ENCODE measurements at places on chromosomes 5 and 9.
A peak's percentile ranks its signal among the peaks of the same experiment; 100 is the strongest.

- DNase-seq = no peak
These were observed 7.1 kb upstream of the CD180 start for GRCh38 chr5:67203701-67204074.

DNA sequence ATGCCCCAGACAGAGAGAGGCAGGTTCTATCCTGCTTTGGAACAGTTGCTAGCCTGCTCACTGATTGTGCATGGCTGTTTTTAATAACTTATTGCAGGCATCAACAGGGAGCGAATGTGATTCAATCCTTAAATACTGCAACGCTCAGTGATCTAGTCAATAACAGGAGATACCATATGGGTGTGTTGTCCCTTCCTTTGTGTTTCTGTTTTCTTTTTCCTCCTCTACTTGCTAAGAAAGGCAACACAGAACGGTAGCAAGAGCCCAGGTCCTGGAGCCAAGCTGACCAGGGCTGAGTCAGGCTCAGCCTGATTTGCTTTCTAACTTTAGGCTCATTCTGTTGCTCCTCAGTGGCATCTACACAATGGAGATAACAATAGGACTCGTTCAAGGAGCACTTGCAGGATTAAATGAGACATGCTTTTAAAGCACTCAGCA, 98.6 kb upstream of the EQTN start:
- DNase-seq = no peak

DNA sequence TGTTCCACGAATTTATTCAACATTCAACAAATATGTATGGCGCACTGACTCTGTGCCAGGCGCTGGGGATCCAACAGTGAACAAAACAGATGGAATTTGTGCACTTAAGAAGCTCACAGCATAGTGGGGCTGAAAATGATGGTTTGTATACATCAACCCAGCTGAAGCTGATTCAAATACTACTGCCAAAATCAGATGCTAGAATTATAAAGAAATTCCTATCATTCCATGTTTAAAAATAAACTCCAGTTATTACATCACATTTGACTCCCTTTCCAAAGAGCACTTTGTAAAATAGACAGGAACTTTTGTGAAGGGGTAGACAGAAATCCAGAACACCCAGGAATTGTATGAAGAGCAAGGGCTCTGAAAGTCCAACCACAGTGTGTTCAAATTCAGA, 54.1 kb downstream of the ZNF608 start:
- no peak for DNase-seq

DNA sequence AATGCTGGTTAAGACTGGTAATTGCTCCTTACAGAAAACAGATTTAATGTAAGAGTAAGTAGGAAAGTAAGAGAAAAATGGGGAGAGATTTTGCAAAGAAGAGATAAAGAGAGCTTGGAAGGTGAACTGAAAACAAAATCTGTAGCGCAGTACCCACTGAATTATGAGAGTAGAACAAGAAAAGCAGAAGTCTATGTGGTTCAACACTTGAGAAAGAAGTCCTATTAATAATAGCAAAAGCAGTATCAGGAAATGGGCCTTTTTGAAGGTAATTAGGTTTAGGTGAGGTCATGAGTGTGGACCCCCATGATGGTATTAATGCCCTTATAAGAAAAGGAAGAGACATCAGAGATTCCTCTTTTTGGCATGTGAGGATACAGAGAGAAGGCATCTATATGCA, 460.6 kb downstream of the CETN3 start:
- DNase-seq = no peak

DNA sequence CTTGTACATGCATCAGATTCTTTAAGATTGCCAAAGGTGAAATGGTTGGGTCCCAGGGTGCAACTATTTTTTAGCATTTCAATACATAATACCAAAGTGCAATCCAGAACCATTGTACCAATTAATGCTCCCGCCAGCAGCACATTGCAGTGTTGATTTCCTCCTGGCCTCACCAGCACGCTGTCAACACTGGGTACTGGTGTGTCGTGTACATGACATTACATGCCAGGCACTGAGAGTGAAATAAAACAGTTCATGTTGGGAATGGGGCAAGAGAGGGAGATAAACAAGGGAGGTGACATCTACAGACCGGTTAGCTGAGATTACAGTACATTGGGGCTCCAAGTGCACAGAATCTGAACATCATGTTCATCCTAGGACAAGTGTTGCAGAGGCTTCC, 37.8 kb downstream of the HMGCS1 start:
- no peak for DNase-seq

GRCh38 chr5:180347702-180348101, 5.4 kb downstream of the GFPT2 start:
- DNase-seq = no peak

- DNase-seq = no peak
These were observed 875 bp downstream of the TPM2 start for GRCh38 chr9:35688558-35689541.

- DNase-seq = no peak
These were observed 42.0 kb upstream of the KCNN2 start for GRCh38 chr5:114319821-114320220.

- DNase-seq = peak; percentile 56
These were observed 820 bp upstream of the NFX1 start for GRCh38 chr9:33289496-33289895.

- DNase-seq = no peak
These were observed 179.9 kb downstream of the PPP2R2B start for GRCh38 chr5:146698651-146699050.

DNA sequence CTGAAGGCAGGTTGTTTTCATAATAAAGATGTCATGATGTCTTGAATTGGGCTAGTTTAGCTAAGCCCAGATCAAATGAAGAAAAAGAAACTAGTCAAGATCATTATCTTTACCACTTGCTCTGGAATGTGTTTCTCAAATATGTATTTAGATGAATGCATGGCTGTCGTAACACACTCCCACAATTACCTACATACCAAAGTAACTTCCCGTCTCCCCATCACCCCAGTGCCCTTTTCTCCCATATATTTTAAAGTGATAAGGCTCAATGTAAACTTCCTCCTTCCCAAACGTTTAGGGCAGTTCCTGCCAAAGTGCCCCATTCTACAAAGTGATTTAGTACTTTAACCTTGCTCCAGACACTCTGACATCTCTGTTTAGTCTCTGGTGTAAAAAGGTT, 61.4 kb downstream of the SLC1A3 start:
- no peak for DNase-seq

GRCh38 chr9:90095682-90096081, 490.9 kb downstream of the GADD45G start:
- DNase-seq = peak; percentile 12

GRCh38 chr5:72138943-72139521, 31.8 kb downstream of the MAP1B start:
- peak; percentile 51 for DNase-seq

DNA sequence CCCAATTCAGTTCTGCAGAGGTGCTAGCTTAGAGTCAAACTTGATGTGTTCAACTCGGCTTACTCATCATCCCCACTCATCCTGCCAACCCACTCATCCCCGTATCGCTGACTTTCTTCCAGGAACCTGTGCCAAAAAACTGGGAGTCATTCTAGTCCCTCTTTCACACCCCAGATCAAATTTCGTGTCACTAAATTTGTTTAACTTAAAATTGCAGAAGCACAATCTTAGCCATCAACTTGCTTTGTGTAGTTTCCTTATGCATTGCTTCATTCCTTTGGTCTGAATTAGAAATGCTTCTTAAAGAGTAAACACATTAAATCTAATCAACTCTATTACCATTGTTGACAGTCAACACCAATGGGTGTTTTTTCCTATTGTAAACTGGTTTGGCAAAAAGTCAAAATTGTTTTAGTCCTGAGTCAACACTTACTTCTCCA, 162.4 kb downstream of the TTC39B start:
- no peak for DNase-seq

DNA sequence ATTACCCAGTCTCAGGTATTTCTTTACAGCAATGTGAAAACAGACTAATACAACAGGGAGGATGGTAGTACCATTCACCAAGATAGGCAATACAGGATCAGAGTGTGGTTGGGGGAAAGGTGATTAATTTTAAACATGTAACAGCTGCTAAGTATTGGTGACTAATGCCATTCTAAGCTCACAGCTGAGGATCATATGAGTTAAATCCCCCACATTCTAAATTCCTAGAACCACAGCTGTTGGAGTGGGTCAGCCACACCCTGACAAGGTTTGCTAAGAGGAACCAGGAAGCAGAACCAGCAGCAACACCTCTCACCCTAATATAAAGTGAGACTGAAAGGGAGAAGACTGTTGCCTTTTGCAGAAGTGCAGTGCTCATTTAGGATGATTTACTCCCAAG, 24.8 kb downstream of the HSPB3 start:
- DNase-seq = no peak

- no peak for DNase-seq
These were observed 125.5 kb downstream of the TENT4A start for GRCh38 chr5:6838736-6839135.

- DNase-seq = no peak
These were observed 64.9 kb downstream of the PDE4D start for GRCh38 chr5:59828623-59829022.

DNA sequence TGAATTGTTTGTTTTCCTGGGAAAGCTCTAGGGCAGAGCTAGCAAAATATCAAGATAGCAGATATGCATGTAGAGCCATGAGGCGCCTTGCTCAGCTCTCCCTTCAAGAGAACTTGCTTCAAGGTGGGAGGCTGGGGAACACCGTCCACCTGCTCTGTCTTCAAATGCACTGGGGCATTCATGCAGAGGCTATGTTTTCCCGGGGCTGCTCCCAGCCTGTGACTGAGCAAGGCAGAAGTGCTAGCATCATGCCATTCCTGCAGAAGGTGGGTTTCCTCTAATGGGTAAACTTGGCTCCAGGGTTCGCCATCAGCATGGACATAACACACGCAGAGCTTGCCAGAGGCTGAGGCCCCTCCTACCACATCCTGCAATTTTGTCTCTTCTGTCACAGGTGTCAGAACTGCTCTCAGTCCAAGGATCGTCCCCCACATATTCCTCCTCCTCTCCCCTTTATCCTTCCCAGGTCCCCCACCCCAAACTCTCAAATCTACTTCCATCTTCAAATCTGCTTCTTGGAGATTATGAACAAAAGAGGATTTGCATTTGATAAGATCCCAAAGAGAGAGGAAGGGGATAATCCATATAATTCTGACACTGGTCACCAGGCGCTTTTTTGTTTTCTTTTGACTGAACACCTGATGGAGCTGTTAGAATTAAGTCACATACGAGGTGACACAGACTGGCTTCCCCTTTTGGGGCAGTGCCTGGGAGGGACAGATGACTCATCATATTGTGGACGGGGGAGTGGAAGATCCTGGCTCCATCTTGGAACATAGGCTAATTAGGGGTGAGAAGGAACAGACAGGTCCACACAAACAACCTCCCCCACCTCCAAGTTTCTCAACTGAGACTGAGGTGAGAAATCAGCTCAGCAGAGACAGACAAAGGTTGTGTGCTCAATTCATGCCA, 85.0 kb upstream of the TAF11L2 start:
- no peak for DNase-seq

DNA sequence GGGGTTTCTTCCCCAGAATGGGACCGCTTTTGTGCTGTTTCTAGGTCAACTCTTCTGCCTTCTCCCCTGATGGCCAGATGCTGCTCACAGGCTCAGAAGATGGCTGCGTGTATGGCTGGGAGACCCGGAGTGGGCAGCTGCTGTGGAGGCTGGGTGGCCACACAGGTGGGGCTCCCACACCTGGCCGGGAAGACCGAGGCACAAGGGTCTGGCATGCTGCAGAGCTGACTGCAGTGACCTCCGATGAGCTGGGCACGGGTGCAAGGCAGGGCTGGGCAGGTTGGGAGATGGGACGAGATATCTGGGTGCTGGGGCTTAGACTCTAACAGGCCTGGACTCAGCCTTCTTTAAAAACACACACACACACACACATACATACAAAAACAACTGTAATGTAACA, 901 bp downstream of the WDR38 start:
- no peak for DNase-seq

GRCh38 chr9:136075134-136075841, 19.8 kb downstream of the NACC2 start:
- no peak for DNase-seq

DNA sequence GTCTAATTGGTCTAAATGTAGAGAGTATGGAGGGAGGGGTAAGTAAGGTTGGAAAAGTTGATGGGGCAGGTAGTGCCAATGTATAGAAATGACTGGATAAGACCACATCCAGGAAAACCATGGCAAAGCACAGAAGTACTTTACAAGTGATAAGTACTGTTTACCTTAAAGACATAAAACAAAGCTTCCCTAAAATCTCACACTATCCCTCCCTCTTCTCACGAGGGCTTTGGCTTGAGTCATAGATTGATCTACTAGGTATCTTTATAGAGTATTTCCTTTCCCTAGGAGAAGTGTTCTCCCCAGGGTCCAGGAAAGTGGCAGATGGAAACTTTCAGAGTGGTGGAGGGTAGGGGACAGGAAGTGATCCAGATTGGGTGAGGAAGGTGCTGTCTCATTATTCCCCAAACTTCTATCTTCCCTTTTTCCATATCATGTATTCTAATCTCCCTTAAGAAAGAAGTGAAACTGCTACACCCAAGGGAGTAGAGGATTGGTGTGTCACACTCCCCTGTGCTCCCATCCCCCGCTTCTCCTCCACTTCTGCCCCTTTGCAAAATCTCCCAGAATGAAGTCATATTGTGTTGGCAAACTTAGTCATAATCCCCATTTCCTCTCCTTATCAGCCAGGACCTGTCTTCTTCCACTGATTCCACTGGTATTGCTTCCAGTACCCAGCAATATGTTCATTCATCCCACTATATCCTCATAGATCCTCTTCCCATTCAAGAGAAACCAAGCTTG, 14.6 kb downstream of the IL33 start:
- DNase-seq = peak; percentile 6

DNA sequence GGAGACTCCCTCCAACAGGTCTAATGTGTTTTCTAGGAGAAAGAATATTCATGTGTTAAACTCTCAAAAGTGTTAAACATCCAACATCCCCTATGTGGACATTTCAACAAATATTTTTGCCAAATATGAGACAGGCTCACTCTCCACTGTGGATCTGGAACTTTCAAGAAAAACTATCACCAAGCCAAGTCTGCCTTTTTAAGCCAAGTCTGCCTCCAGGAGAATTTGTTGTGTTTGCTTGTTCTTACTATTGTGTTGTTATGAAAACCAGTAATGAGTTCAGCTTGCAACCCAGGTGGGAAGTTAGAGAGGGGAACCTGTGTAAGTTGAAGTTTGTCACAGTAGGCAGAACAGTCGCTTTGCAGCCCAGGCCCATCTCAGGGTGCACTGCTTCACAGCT, 228.1 kb downstream of the NFIB start:
- no peak for DNase-seq

GRCh38 chr5:145619806-145620310, 215.3 kb downstream of the PRELID2 start:
- no peak for DNase-seq

Data from stimulated activated CD4-positive, alpha-beta T cell treated with anti-CD3 and anti-CD28 coated beads, Interleukin-15, amount 100 ng/mL, for 24 hours (primary cell).